Activated CD4-positive, alpha-beta T cell treated with anti-CD3 and anti-CD28 coated beads for 24 hours (primary cell): ENCODE measurements at places on chromosomes 11 and 22.
A peak's percentile ranks its signal among the peaks of the same experiment; 100 is the strongest.

- DNase-seq: no peak
Observed at GRCh38 chr11:34379079-34379478, 21.3 kb upstream of the ABTB2 start.

DNA sequence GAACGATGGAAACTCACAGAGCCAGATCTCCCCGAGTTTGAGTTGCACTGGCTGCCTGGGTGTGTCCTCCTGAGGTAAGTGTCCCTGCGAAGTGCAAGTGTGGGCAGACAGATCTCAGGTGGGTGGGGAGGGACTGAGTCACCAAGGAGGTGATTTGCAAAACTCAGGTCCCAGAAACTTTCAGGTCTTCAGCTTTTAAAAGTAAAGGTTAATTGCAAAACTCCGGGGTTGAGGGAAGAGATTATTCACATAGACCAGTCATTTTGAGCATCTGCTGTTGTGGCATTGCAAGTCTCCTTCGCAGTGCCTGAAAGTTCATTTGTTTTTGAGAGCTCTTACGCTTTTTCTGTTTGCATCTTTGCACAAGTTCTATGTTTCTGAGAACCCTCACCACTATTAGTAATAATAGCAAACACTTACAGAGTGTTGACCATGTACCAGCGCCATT lies 7.1 kb downstream of the CD44 start:
- peak; percentile 60 for DNase-seq

DNA sequence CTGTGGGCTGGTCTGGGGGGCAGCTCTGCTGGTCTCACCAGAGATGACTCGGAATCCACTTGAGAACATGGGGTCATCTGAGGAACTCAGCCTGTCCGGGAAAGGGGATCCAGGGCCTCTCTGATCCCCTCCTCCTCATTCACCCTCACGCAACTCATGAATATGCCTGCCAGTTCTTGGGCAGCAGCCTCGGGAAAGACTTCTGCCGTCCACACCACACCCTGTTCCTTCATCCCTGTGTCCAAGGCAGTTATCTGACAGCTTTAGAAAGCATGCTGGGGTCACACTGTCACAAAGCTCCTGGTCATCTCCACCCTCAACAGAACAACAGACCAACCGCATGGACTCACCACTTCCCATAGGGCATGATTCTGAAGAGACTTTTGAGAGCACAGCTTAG lies 88.3 kb downstream of the AMOTL1 start:
- no peak for DNase-seq

- peak; percentile 86 for DNase-seq
Observed at GRCh38 chr11:2428322-2428795, 16.0 kb downstream of the TRPM5 start.

GRCh38 chr11:93289782-93290463 lies 40.6 kb upstream of the DEUP1 start:
- DNase-seq: no peak

- no peak for DNase-seq
Observed at GRCh38 chr11:232783-233565, 3.2 kb downstream of the SIRT3 start.

DNA sequence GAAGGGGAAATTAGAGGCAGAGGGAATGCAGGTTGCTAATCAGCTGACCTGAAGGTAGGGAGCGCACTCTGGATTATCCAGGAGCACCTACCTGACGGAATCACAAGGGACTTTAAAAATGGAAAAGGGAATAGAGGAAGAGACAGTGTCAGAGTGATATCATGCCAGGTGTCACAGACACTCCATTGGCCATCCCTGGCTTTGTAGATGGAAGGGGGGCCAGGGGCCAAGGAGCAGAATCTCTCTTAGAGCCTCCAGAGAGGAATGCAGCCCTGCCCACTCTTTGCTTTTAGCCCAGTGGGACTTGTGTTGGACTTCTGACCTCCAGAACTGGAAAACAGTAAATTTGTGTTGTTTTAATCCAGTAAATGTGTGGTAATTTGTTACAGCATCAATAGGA lies 37.9 kb downstream of the DKK3 start:
- DNase-seq: no peak

DNA sequence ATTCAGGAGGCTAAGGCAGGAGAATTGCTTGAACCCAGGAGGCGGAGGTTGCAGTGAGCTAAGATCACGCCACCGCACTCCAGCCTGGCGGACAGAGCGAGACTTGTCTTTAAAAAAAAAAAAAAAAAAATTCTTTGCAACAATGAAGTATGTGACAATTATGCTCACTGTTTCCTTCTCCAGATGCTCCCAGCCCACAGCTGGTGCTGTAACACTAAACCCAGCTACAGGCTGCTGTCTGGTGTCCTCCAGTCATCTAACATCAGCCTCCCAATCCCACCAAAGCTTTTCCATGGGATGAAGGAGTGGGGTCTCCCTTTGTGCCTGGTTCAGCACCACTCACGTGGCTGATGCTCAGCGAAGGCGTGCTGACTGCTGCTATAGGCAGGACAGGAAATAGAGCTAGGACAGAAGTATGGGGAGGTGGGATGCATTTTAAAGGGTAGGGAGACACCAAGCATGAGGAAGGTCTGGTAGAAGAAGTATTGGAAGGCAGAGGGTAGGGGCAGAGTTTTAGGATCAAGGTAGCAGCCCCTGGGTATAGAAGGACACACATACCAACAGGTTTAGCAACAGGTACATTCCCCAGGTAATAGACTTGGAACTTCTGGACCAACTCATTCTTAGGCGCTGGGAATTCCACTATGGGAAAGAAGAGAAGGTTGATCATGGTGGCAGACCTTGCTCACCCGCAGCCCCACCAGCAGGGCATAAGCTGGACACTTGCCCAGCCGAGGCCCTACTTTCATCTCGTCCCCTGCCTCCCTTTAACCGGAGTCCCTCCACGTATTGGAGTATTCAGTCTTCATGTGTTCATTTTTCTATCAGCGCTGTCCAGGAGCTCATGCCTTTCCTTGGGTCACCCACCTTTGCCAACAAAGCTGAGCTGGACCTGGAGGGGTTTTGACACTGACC lies 10.4 kb downstream of the SMPD1 start:
- no peak for DNase-seq

DNA sequence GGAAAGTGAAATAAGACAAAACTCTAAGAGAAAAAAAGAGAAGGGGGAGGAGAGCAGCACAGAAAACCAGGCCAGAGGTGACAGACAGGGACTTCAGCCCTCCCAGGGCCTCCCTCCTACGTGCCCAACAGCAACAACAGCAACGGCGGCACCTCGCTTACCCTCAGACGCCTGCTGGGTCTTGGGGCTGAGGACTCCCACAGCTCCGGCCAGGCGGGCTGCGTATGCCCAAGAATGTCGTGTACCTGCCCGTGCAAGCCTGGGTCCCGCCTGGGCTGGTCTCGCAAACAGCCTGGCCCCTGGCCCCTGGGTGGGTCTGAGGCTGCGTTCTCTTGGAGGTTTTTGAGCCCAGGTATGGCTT lies 30.5 kb downstream of the ARAP1 start:
- no peak for DNase-seq

DNA sequence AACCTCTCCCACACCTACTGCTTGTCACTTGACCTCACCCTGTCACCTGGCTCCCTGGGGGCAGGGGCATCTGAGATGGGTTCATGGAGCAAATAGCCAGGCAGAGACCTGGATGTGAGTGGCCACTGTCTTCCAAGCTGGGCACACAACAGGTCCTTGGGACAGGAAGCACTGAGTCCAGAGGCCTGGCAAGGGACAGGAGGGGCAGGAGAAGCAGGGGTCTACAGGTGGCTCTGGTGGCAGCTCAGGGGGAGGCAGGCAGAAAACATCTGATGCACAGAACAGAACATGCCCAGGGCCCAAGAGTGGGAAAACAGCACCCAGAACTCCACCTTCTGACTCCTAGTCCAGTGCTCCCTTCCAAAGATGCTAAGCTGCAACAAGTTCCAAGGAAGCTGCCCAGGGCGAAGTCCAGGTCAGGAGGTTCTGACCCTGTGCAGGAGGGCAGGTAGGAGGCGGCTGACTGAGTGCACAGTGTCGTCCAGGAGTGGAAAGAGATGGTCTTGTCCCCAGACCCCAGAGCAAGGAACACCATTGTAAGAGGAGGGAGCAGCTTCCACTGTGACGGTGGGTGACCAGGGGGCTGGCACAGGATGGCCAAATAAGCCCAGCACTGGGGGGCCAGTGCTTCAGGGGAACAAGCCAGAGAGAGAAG lies 3.5 kb downstream of the TNFRSF13C start:
- no peak for DNase-seq

DNA sequence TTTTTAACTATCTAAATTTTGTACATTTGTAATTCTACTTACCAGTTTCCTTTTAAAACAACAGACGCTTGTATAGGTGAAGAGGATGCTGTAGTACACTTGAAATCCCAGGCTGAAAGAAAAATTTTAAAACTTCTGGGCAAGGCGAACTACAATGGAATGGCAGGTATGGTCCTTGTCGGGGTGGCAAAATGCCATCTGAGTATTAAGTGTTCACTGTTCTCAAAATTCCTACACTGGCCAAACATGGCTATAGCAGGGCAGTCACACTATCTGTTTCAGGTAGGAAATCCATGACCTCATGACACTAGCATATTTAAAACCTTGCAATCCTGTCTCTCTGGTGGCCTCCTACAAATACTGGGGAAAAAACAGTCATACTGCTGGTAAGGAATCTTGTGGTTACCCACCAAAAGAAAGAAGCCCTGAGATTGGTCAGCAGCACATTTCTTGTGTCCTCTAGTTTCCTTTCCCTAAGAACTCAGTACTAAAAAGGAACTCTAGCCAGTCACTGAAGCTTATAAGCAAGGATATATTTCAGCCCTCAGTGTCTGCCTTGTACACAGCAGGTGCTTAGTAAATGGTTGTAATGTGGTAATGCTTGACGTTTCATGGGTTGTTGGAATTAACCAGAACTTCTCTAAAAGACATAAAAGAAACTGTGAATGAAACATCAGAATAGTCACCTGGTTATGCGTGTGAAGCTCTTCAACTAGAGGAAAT lies 5.2 kb upstream of the ZC3H12C start:
- no peak for DNase-seq

- DNase-seq: no peak
Observed at GRCh38 chr22:38798496-38798895, 4.6 kb upstream of the DNAL4 start.

GRCh38 chr11:1838426-1839144 lies at the start of gene TNNI2:
TSS of gene TNNI2 (plus strand) at chr11:1838981. CDS start at chr11:1839697, 716 bp downstream.
- no peak for DNase-seq

DNA sequence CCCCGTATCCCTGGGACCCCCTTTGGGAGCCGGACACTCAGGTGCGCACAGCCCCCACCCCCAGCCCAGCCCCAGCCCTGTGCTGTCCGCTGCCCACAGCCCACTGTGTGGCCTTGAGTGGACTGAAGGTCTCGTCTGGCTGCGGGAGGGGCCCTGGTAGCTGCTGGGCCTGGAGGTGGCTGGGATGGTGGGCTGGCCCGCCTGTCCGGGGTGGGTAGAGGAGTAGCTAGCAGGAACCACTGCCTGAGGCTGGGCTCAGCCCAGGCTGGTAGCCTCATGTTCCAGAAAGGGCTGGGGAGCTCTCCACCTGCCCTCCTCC lies 4.6 kb upstream of the MUC6 start:
- DNase-seq: no peak

DNA sequence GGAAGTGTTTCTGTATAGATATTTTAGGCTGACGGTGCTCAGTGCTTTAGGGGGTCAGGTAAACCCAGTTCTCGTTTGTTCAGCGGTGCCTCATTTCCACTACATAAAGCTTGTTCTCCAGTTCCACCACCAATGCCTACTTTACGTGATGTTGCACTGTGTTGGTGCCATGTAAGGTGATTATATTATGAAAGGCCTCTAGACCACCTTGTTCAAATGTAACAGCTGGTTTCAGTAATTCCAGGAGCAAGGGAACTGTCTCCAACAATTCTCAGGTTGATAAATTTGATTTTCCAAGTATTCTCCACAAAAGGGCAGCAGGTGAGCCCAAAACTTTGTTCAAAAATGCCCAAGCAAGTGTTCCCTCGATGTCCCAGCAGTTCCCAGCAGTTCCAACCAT lies 83.7 kb upstream of the SEPTIN5 start:
- DNase-seq: no peak

GRCh38 chr11:13216019-13216710 lies 61.4 kb upstream of the BMAL1 start:
- DNase-seq: no peak

- no peak for DNase-seq
Observed at GRCh38 chr22:35754761-35755160, 37.1 kb downstream of the APOL5 start.
